Glomerular endothelial cell (primary cell): ENCODE measurements at places on chromosomes 13 and 19. TPM values are rescaled to one million over a fixed set of nuclear protein-coding genes. Genes with fewer than 3 reads are reported as not detected.

MAP4K1 gene
- 0.39 TPM in 1 of 2 replicates, not detected in the other for total RNA-seq

ABCA7 gene
- 11.8 and 13.3 TPM in 2 replicates for total RNA-seq

CGB3 gene
- not detected in 2 replicates for total RNA-seq

DNA sequence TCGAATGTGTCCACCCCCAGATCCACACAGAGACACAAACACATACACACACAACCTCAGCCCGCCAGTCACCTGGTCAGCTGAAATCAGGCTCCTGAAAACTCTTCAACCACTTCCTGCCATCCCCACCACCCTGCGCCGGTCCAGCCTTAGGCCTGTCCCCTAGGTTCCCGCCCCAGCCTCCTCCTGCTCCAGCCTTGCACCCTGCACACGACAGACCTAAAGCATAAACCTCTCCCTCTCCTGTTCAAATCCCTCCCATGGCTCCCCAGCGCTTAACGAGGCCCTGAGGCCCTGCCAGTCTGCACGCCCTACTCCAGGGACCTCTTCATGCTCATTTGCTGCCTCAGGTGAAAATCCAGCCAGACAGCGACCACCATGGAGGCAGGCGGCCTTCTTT is 7.1 kb downstream of the PNMA8B start:
- DNase-seq, result no peak

DNA sequence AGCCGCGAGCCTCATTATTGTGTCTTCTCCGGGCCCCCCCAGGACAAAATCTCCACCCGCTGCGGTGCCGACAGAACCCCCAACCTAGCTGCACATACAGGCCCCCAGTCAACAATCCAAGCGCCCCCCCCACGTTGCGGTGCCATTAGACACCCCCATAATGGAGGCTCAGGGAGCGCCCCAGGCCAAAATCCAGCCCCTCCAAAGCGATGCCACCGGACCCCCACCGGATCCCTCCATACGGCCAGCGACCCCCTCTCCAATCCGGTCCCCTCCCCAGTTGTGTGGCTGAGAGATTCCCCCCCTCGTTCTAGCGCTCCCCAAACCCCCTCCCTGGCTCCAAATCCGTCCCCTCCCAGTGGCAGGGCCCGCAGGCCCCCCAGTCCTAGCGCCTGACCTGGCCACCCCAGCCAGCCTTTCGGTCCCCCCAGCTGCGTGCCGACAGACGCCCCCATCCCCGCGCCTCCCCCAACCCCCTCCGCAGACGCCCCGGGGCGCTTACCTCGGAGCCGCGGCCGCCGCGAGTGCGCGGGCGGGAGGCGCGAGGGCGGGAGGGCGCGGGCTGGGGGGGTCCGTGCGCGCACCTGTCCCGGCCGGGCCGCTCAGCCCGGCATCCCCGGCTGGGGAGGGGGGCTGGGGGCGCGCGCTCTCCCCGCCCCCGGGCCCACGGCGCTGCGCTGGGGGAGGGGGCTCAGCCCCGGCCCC is 21.6 kb upstream of the SEMA6B start:
- no peak for DNase-seq

GRCh38 chr13:28533125-28533436 is 38.2 kb upstream of the FLT1 start:
- no peak for DNase-seq

DNA sequence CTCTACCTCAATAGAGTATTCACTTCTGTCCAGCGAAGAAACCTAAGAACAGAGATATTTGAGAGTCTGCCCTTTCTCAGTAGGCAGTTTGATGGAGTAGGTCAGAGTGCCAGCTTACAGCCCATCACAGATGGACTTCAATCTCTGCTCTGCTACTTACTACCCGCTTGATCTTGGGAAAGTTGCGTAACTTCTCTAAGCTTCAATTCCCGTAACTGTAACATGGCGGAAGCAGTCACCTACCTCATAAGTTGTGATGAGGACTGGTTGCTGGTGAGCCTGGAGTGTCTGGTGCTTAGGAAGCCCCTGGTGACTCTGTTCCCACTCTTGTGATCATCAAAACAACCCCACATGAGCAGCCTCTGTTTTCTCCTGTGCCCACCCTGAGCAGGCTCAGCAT is 31.0 kb downstream of the AMER2 start:
- no peak for DNase-seq
